ENCODE measurements at places on chromosomes 13 and 19. TPM values are rescaled to one million over a fixed set of nuclear protein-coding genes. Genes with fewer than 3 reads are reported as not detected.

Gene C2CD4C
- total RNA-seq, result 2.6 TPM

DNA sequence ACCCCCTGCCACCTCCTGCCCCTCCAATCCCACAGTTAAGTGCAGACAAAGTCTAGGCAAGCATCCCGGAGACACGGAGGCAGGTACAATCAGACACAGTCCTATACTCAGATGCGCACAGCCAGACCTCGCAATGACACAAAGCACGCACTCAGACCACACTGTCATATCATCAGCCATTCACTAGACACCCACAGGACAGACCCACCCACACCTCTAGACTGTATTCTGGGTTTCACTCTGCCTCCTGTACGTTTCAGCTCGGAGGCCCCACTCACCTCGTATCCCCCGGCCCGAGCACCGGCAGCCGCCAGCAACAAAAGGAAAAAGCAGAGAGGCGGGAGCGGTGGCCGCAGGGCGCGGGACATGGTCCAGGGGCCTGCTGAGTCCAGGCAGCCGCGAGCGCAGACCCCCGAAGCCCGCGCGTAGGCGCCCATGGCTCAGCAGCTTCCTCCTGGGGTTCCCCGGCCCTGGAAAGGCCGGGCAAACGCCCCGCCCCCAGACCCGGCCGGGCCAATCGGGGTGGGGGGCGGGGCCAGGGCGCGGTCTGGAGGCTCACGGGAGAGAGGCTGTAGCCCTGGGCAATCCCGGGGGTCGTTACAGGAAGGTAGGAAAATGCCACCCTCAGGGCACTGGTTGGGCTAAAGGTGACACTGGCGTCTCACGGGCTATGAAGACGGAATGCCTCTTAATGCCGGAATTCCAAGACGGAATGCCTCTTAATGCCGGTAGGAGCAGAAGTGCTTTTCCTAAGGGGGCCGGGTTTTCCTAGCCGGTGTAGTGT, at the start of the genes MAN2B1 and WDR83:
TSS of gene MAN2B1 (minus strand) at position 478 of the 784 bp plus-strand sequence. CDS start at position 437, 41 bp downstream.
TSS of gene WDR83 (plus strand) at position 543 of the 784 bp plus-strand sequence. CDS start 2,984 bp downstream, outside the sequence.
- no peaks in the 10 kb centered on the region for H3K27me3 ChIP-seq
- DNase-seq, result peak; percentile 91
- peaks cover 35% of the 10 kb centered on the region for H3K36me3 ChIP-seq

DNA sequence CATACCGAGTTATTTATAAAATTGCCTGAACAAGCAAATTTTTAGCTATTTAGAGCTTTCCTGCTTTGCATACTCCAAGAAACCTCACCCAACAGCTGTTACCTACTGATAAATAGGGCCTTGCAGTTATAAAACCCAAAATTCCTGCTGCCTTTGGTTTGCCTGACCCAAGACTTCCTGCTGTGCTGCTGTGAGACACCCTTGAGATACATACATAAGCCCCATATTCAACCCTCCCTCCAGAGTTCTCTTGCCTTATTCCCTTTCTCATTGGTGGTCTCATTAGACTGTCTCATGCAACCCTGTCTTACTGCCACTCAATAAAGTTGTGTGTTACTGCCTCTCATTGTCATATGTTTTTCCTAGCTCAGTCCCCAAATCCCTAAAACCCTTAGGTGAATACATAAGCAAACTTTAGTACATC, 677.6 kb downstream of the UQCRFS1 start:
- no peak overlapping the region for H3K27ac ChIP-seq
- no peak for DNase-seq
- H3K27me3 ChIP-seq, result no peaks in the 10 kb centered on the region
- H3K4me3 ChIP-seq, result no peak overlapping the region

DNA sequence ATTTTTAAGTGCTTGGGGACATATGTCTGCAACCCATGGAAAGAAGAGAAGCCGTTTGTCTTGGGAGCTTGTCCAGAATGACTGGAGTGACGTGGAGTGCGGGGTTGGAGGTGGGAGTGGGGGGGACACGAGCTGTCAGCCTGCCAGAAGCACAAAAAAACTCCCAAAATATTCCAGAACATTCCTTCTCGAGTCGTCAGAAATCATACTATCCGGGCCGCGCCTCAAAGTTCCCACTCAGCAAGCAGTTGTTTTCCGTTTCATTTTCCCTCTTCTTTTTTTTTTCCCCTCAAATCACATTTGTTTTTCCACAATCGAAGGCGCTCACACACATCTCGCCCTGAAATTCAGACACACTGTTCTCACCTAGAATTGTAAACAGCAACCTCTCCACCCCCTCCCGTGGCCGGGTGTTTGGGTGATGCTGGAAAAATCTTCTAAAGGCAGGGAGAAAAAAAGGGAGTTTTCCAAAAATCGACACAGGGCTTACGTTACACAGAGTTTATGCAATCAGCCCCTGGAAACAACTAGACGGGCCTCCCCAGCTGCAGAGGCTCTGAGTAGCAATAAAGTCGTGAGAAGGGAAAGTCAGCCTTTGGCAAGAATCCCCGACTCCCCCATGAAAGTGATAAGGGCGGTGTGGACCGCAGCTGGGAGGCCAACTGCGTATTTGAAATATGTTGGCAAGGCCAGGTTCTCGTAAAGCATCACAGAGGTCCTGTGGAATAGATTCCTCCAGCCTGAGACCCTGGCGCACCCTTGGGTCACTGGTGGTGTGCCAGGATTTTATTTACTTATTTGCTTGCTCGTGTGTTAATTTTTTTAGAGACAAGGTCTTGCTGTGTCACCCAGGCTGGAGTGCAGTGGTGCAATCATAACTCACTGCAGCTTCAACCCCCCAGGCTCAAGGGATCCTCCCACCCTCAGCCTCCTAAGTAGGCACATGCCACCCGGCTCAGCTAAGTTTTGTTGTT, 31.2 kb upstream of the KLF2 start:
- peak overlapping the region; percentile 37 for H3K4me3 ChIP-seq
- H3K27me3 ChIP-seq, result no peaks in the 10 kb centered on the region

Gene CEACAM16
- not detected for total RNA-seq

- H3K36me3 ChIP-seq, result peaks cover 55% of the 10 kb centered on the region
- no peaks in the 10 kb centered on the region for H3K27me3 ChIP-seq
- H3K27ac ChIP-seq, result no peak overlapping the region
- H3K4me1 ChIP-seq, result no peaks in the 10 kb centered on the region
- DNase-seq, result peak; percentile 69
Measured at GRCh38 chr13:32267836-32268439, 47.2 kb downstream of the ZAR1L start.

Gene PCSK4
- total RNA-seq, result 4.3 TPM

- no peak for DNase-seq
- no peaks in the 10 kb centered on the region for H3K36me3 ChIP-seq
Measured at GRCh38 chr13:63161219-63161618, 1745.6 kb upstream of the PCDH20 start.

- H3K4me3 ChIP-seq, result no peak overlapping the region
- H3K27ac ChIP-seq, result peak overlapping the region; percentile 80
Measured at GRCh38 chr19:18847549-18848463, 16.0 kb downstream of the UPF1 start.

Gene PCDH17
- total RNA-seq, result 65.4 TPM

DNA sequence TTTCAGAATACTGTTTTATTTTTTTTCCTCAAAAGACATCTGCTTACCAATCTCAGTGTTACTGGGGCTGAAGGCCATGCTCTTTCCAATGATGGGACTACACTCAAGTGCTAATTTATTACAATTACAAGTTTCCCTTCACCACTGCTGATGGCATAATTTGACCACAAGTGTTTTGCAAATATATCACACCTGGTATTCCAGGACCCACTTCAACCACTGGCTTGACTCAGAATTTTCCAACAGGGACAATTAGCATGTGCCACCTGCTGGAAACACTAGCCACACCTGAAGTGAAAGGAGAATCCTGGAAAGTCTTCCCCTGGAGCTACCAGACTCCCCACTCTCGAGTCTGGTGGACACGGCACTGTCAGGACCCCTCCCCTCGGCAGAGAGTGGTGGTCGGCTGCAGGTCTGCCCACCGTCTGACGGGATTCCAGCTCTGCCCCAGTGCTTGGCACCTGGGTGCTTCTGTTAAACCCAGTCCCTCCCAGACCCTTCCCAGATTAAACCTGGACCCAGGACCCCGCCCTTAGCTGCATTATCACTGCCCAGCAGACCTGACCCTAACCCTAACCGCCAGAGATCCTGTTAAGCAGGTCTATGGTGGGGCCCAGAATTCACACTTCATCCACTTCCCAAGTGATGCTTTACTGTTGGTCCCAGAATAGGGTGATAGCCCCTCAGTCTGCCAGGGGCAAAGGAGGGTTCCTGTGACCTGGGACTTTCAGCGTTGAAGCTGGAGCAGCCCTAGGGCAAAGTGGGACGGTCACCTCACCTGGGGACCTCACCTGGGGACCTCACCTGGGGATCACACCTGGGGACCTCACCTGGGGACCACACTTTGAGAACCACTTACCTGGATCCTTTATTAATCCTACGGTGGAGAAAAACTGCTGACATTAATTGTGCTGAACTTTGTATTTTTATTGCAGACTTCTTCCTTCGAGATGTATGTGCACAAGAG, 17.6 kb upstream of the RASA3 start:
- no peak for DNase-seq
- H3K4me3 ChIP-seq, result no peak overlapping the region
- no peaks in the 10 kb centered on the region for H3K36me3 ChIP-seq

DNA sequence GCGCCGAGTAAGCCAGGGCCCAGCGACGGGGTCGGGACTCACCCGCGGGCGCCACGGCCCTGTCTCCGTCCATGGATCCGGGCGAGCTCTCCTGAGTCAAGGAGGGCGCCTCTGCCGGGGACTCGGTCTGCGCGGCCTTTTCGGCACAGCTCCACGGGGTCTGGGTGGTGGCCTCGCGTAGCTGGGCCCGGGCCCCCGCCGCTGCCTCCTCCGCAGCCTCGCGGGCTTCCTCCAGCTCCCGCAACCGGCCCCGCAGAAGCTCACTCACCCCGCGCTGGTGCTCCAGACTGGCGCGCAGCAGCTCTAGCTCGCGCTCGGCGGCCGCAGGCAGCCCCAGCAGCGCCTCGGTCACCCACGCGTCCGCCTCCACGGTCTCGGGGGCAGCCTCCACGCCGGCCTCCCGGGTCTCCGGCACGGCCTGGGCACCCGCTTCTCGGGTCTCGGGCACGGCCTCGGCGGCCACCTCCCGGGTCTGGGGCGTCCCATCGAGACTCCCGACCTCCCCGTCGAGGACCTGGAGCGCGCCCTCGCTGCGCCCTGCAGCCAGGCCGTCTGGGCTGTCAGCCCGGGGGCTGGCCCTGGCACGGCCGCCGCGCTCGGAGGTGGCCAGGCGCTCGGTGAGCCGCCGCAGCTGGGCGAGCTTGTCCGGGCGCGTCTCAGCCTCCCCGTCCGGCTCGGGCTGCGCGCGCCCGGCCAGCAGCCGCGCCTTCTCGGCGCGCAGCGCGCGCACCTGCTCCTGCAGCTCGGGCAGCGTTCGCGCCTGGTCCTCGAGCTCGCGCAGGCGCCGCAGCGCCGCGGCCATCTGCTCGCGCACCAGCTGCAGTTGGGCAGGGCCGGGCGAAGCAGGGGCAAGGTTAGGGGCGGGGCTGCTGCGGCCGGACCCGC, 8.4 kb downstream of the KANK3 start:
- peaks cover 33% of the 10 kb centered on the region for H3K4me1 ChIP-seq
- no peak overlapping the region for H3K27ac ChIP-seq
- peaks cover 24% of the 10 kb centered on the region for H3K36me3 ChIP-seq
- peak overlapping the region; percentile 14 for H3K4me3 ChIP-seq
- peak; percentile 88 for DNase-seq
- peaks cover 18% of the 10 kb centered on the region for H3K27me3 ChIP-seq

Gene ALOX5AP
- total RNA-seq, result 195 TPM

GRCh38 chr13:48539550-48539949, 6.7 kb upstream of the RCBTB2 start:
- DNase-seq, result no peak
- H3K27me3 ChIP-seq, result no peaks in the 10 kb centered on the region
- peaks cover 19% of the 10 kb centered on the region for H3K4me1 ChIP-seq
- no peak overlapping the region for H3K4me3 ChIP-seq
- H3K36me3 ChIP-seq, result no peaks in the 10 kb centered on the region

Gene TEX101
- not detected for total RNA-seq
